ENCODE measurements at places on chromosomes 4 and X.

GRCh38 chr4:4492161-4492847 is 49.5 kb downstream of the STX18 start:
- no peak for DNase-seq

DNA sequence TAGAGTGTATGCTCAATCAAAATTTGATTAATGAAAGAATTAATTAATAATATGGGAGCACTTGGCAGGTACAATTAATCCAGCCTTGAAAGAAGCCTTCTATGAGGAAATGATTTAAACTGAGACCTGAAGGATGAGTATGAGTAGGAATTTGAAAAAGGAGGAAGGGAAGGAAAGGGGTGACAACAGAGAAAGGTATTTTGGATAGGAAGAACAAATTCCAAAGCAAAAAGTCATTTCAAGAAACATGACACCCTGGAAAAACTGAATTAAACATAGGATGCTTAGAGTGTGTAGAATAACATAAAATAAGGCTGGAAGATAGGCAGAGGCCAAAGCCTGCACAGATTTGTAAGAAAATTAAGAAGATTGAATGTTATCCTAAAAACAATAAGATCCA is 29.6 kb downstream of the PHOX2B start:
- DNase-seq, result no peak

DNA sequence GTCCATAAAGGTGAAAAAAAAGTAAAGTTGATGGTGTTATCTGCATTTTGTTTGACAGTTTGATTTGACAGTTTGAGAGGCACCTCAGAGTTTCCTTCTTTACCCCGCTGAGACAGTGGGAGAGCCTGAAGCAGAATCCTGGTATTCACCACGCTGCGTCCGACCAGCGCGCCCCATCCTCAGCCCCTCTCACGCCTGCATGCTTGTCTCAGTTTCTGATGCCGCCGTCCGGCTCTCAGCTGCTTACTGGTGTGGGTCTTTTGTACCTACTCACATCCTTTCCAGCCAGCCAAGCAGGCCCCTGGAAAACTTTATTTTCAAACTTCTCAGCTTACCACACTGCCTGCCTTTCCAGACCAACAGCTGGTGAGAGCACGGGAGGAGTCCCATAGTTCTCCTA is 175.2 kb downstream of the DCLK2 start:
- no peak for DNase-seq

DNA sequence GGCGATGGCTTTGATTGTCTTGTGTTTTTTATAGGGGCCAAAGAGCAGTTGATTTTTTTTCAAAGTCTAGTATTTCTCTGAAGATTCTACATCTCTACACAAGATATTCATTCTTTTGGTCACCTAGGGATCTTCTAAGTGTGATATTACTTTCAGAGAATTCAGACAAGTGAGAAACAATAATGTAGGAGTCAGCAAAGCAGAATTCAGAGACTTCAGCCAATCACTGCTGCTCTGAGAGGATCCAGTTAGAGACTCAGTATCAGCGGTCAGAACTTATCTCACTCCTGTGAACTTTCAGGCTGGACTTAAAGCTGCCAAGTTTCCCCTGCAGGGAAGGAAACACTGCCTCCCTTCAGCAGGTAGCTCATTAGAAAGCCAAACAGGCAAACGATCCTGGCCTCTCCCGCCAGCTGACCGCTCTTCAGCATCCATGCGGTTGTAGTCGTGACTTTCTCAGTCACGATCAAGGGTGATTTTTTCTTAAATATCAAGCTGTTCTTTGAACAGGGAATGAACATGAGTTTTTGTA is 59.2 kb downstream of the NSUN7 start:
- DNase-seq, result no peak

DNA sequence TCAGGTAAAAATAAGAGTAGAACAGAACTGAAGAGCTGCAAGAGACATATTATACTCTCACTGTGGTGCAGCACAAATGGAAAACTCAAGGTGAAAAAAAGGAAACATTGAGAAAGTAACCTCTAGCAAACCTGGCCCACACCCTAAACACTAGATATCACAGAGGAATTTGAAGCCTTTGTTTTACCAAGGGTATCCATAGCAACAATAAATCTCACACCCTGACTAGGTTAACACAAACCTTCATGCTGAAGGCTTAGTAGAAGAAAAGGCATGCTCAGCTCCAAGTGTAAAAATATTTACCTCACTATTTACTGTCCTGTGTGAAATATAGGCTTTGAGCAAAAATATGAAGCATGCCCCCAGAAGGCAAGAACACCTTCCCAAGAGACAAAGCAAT is 61.9 kb upstream of the TAB3 start:
- DNase-seq, result no peak

DNA sequence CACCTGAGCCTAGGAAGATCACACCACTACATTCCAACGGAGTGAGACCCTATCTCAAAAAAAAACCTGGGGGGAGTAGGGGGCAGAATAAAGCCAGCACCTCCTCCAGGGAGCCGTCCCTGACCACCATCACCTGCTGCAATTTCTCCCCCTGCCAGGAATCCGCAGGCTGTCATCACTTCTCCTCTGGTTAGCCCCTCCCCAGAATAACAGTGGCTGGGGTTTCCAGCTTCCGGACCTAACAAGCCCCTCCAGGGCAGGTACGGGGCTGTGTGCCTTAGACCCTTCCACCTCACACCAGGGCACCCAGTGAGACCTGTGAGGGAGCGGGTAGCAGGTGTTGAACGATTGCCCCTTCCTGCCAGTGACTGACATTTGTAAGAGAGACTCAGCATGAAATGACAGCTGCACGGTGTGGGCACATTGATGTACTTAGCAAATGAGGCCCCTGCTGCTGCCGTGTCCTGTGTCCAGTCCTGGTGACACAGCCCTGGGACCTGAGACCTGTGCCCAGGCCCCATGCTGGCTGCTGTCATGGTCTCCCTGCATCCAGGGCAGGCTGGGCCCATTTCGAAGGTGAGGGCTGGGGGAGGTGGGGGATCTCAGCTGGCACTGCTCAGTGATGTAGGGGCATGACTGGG is 6.7 kb upstream of the WFS1 start:
- DNase-seq, result no peak

DNA sequence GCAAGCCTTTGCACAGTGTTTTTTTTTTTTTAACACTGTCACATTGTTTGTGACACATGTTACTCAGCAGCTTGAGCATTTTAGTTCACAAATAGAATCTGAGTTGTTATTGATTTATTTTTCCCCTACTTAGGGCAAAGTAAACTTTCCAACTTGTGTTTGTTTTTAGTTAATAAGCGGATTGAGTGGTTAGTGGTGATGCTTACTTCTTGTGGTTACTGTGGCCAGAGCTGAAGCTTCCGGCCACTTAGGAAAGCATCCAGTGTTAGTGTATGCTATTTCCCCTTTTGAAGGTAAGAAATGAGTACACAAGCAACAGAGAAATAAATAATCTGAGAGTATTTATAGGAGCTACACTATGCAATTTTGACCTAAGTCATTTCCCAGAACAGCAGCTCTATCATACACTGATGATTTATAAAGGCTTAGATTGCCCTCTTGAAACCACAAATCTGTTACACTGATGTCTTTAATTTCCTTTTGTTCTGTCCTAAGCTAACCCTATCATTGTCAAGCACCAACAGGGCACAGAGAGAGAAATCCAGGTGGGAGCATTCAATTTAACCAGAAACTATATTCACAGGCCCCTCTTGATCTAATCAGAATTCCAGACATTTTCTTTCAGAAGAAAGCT is 2464.6 kb downstream of the PCDH7 start:
- no peak for DNase-seq

DNA sequence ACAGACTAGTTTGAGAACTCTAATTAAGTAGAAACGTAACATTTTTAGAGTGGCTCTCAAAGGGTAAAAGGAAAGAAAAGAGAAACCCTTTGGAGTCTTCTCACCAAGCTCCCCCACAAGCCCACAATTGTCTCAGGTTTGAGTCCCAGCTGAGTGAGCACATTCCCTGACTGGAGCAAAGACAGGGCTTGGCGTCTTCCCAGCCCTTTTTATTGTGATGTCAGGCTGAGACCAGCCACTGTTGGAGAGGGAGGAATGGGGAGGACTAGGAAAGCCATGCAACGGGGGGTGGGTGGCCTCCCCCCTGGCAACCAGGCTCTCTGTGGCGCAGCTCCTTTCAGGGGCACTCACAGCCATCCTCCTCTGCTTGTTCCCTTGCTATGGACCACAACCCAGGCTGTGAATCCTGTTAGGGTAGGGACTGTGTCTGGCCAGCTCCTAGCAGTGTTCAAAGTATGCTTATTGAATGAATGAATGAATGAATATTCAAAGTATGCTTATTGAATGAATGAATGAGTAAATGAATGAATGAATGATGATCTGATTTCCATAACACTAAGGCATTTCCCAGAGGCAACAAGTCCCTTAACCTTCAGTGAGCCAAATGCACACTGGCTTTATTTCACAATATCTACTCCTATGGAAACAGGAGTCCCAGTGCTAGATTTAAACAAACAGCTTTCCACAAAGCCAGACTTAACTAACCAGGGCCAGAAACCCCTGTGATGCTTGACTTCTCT is 413.3 kb downstream of the MID1IP1 start:
- no peak for DNase-seq

DNA sequence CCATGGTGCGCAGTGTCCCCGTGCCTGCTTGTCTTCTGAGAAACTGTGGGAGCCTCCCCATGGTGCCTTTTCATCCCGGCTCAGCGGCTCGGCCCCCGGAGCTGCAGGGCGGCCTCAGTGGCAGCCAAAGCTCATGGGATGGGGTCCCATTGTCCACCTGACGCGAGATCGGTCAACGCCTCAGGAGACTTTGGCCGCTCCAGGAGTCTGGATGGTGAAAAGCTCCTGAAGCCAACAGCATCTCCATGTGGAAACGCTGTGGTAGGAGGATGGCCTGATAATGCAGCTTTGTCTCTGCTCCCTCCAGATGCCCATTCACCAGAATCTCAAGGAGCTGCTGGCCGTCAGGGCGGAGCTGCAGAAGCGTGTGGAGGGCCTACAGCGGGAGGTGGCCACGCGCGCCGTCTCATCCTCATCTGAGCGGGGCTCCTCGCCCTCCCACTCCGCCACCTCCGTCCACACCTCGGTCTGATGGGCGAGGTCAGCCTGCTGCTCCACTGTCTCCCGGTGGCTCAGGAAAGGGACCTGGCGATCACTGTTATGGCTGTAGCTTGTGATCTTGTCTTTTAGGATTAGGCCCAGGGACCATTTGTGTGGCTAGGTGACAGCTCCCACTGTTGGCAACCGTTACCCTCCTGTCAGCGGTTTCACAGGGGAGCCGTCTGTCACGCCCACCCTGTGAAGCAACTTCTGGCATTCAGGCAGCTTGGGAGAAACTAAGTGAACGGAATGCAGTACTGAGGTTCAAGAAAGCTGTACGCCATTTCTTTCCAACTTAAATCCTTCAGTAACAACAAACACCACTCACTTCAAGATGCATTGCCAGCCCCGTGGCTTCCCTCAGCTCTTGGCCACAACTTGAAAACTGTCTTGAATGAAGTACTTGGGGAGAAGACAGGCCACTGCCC is 69.3 kb downstream of the MTMR1 start:
- DNase-seq, result no peak

DNA sequence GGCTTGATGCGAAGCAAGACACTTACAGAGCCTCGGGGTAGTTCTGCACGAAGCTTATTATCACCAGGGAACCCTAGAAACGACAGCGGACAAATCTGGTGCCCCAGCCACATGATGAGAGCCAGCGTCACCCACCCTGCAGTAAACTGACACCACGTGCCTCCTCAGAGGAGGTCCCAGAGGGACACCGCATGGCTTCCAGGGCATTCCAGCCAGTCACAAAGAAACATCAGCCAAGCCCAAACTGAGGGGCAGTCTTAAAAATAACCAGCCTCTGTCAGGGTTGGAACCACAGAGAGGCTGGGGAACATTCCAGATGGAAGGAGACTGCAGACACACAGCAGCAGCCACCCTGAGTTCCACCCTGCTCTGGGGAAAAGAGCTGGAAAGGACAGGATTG is 36.6 kb upstream of the HGFAC start:
- DNase-seq, result no peak

Data from MG63 (cell line).